Activated T-cell treated with anti-CD3 and anti-CD28 coated beads for 24 hours (primary cell): ENCODE measurements at places on chromosomes 6 and 20.
A peak's percentile ranks its signal among the peaks of the same experiment; 100 is the strongest.

GRCh38 chr6:154800338-154800737, 67.1 kb downstream of the SCAF8 start:
- no peak for DNase-seq

GRCh38 chr6:64040113-64040512, 404.5 kb downstream of the PHF3 start:
- DNase-seq, result no peak

DNA sequence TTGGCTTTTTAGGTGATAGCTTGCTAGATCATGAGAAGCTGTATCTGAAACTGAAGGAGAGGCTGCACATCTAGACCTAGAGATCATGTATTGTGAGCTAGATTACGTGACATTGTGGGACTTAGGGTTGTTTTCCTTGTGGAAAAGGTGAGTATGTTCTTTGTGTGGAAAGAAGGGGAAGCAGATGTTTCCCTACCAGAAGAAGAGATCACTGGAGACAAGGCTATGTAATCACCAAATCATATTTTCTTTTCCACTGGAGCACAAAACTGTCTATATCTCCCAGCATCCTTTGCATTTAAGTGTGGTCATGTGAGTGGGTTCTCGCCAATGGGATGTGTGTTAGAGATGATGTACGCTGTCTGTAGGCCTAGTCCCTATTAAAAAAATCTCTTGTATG, 7.0 kb upstream of the EPB41L2 start:
- DNase-seq, result no peak

DNA sequence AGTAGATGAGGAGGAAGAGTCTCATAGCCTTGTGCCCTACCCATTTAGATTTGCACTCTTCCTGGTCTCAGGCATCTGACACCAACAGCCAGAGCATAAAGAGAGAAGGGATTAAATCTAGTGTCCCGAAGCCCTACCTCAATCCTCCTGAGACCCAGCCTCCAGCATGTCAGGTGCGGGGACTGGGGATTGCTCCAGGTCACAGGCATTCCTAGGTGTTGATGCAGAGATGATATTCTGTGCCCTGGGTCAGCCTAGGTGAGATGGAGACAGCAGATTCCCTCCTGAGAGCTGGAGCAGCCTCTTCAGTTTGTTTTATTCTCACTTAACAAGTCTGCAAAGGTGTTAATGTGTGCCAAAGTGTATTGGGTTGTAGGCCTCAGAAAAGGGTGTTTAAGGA, 89.8 kb downstream of the ANKRD6 start:
- DNase-seq, result no peak

- DNase-seq, result no peak
These were observed 90.1 kb upstream of the SUPT3H start for GRCh38 chr6:45467853-45468252.

- DNase-seq, result no peak
These were observed 93.6 kb downstream of the SNAP91 start for GRCh38 chr6:83615025-83615999.

- DNase-seq, result no peak
These were observed 32.6 kb upstream of the RNF182 start for GRCh38 chr6:13892017-13892645.

DNA sequence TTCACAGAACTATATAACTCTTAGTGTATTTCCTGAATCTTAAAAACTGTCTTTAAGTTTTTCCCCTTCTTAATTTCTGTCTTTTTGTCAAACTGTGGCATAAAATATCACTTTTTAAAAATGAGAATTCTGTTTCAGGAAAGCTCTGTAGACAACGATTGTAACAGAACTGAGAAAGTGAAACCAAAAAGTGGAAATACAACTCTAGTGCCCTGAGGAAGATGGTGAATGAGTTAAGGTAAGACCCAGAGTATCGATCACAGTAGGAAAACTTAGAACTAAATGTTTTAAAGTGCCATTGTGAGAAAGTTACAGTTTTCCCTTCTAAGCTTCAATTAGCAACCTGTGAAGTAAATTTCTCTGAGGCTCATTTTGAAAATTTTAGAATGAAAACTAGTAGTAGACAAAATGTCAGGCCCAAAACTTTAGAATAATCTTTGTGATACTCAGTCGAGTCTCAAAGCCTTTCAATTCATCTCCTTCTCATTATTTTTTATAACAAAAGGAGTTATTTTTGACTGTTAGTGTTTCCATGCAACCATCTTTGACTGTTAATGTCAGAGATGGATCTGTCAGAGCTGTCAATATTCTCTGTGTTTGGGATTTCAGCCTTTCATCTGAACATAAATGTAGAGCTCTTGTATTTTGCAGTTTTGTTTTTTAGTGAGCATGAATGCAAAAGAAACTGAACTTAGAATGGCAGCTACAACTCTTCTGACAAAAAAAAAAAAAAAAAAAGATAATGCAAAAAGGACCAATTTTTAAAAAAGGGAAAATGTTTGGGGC, 19.0 kb upstream of the TRDN start:
- no peak for DNase-seq

DNA sequence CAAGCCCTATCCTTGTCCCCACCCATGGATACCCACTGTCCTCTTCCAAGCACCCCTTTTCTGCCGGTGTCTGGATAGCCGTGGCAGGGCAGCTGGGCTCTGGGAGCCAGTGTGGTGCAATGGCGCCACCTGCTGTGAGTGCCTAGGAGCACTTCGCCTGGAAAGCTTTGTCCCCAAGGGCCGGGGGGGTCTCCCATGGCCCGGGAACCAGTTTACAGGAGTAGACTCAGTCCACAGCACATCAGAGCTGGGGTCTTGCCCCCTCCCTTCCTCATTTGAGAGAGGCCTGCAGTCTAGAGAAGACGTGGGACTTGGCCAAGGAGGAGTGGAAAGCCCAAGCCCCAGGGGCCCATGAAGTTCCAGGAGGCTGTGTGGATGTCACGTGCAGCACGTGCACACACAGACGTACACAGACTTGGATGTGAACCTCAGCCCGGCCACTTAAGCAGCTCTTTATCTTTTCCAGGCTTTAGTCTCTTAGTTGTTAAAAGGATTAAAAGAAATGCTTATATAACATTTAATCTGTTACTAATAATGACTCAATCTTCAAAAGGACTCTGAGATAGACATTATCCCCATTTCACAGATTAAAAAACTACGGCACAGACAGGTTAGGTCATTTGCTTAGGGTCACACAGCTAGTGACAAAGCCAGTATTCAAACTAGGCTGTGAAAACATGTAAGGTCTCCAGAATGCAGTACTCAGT, 40.9 kb upstream of the CDH22 start:
- DNase-seq, result no peak

GRCh38 chr6:118017301-118017848, 110.3 kb downstream of the SLC35F1 start:
- DNase-seq, result no peak

DNA sequence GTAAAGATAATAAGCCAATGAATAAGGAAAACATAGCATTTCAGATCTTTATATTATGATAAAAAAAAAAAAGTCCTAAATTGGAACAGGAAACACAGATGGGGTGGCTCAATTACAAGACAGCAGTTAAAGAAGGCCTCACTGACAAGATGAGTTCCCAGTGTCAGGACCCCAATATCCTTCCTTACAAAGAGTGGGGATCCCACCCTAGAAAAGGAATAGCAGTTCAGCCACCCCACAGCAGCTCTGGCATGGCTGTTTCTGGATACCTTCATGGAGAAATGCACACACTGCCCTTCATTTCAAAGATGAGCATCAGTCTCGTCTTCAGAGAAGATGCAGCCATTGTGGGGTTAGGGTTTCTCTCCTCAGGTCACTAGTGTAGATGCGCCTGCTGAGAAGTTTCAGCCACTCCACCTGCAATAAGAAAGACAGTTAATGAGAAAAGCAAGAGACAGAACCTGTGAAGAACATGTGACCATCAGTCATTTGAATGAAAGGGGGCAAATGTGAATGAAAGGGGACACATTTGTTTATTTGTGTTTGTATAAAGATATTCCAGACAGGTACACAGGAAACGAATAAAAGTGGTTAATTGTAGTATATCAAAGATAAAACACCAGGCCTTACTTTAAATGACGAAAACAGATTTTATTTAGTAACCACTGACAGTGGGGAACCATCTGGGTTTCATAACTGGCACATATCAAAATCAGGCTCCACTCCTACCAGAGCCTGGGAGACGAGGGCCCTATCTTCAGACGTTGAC, 121.3 kb upstream of the PRSS16 start:
- no peak for DNase-seq

DNA sequence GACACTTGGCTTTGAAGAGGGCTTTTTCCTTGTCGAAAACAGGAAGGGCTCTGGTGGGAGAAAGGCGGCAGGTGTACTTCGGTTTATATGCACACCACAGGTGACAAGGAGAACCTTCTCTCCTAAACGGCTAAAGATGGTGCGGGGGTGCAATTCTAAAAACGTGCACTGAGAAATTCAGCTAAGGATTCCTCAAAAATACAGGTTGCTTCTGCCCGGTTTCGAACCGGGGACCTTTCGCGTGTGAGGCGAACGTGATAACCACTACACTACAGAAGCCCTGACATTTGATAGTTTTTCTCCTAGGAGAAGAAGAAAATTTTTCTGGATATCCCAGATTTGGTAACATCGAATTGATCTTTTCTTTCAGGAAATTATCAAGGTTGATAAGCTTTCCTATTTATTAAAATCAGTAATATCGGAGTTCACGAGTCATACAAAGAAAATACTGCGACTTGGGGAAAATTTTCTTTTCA, 32.0 kb downstream of the POM121L2 start:
- peak; percentile 37 for DNase-seq

GRCh38 chr20:59307270-59307669, 6.9 kb downstream of the EDN3 start:
- no peak for DNase-seq

- DNase-seq, result no peak
These were observed 1333.5 kb downstream of the KHDRBS2 start for GRCh38 chr6:60952500-60952899.

GRCh38 chr20:17704589-17705317, 5.0 kb downstream of the BANF2 start:
- no peak for DNase-seq

GRCh38 chr6:3297909-3298308, 39.2 kb downstream of the PSMG4 start:
- DNase-seq, result no peak

GRCh38 chr6:44127186-44128019, at the start of the genes MRPL14 and TMEM63B:
Gene MRPL14 (minus strand): TSS chr6:44127452. CDS start chr6:44116611, 10,841 bp downstream.
Gene TMEM63B (plus strand): TSS chr6:44127554. CDS start chr6:44134585, 7,031 bp downstream.
- DNase-seq, result peak; percentile 87

- no peak for DNase-seq
These were observed 1.7 kb upstream of the SLC22A2 start for GRCh38 chr6:160260367-160260766.

- no peak for DNase-seq
These were observed 8.6 kb upstream of the JPH2 start for GRCh38 chr20:44195605-44196004.

DNA sequence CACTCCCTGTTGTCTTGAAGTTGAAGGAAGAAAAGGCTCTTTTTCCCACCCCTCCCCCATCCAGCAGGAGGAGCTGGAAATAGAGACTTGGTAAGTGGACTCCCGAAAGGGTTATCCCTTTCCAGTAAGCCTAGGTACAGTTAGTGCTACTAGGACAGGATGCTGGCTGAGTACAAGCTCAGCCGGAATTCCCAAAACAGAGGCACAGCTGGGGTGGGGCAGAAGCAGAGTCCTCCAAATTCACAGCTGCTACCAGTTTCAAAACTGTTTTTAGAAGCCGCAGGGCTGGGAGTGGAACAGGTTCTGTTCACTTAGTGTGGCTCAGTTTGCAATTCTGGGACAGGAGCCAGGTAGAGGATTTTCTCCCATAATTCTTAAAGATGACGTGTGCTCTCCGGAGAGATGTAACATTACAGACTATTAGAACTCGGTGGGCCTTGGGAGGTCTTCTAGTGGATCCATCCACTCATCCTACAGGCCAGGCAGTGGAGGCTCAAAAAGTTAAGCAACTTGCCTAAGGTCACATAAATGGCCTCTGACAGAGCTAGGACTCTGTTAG, 19.0 kb upstream of the UTRN start:
- no peak for DNase-seq

DNA sequence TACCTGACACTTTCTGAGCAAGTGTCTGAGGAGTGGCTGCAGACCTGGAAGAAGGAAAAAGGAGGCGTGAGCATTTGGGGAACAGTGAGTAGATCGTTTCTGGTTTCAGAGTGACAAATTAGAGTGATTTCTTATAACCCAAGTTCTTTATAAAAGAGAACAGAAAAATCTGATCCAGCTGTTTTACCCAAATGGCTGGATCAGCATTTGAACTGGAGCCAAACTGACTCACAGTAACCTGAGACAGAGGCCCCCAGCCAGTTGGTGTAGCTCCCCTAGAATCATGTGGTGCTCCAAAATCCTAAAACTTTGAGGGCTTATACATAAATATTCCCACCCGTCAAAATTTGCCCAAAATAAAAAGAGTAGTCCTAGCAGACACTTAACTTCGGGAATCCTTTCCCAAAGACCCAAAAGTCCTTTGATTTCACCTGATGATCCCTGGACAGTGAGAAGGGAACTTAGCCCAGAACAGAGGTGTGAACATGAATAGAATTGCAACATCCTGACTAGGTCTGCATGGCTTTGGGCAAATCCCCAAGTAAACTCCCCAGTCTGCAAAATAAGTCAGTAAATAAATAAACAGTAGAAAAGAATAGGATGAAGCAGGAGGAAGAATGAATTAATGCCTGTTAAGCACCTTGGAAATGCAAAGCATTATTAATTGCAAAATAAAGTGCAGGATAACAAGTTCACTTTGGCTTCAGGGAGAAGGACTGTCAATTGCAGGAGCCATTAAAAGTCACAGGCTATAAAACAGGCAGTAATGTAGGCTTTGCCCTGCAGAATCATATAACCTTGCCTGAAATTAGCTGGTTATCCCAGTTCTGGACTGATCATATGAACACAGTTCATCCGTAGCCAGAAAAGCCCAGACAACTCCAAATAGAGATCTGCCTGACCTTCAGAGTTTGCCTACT, 262.0 kb upstream of the JARID2 start:
- no peak for DNase-seq

- DNase-seq, result no peak
These were observed 427.4 kb downstream of the UTRN start for GRCh38 chr6:144712541-144712940.

- DNase-seq, result no peak
These were observed 162.7 kb downstream of the CDK19 start for GRCh38 chr6:110652520-110652919.

- DNase-seq, result no peak
These were observed 18.3 kb downstream of the DSP start for GRCh38 chr6:7559651-7560385.

GRCh38 chr6:154070657-154071056, 31.6 kb downstream of the OPRM1 start:
- no peak for DNase-seq

- no peak for DNase-seq
These were observed 105.9 kb upstream of the ID4 start for GRCh38 chr6:19731282-19731681.

- DNase-seq, result no peak
These were observed 14.3 kb downstream of the HRH3 start for GRCh38 chr20:62205618-62206387.

GRCh38 chr6:119637768-119638167, 288.2 kb upstream of the MAN1A1 start:
- no peak for DNase-seq
